Fibroblast of lung (primary cell): ENCODE measurements at places on chromosomes 13 and 19. TPM values are rescaled to one million over a fixed set of nuclear protein-coding genes. Genes with fewer than 3 reads are reported as not detected.

GRCh38 chr13:51269039-51269438, 46.8 kb downstream of the FAM124A start:
- peak; percentile 38 for DNase-seq

ZNF541 gene
- 0.17 TPM in 1 of 2 replicates, not detected in the other for total RNA-seq

DNA sequence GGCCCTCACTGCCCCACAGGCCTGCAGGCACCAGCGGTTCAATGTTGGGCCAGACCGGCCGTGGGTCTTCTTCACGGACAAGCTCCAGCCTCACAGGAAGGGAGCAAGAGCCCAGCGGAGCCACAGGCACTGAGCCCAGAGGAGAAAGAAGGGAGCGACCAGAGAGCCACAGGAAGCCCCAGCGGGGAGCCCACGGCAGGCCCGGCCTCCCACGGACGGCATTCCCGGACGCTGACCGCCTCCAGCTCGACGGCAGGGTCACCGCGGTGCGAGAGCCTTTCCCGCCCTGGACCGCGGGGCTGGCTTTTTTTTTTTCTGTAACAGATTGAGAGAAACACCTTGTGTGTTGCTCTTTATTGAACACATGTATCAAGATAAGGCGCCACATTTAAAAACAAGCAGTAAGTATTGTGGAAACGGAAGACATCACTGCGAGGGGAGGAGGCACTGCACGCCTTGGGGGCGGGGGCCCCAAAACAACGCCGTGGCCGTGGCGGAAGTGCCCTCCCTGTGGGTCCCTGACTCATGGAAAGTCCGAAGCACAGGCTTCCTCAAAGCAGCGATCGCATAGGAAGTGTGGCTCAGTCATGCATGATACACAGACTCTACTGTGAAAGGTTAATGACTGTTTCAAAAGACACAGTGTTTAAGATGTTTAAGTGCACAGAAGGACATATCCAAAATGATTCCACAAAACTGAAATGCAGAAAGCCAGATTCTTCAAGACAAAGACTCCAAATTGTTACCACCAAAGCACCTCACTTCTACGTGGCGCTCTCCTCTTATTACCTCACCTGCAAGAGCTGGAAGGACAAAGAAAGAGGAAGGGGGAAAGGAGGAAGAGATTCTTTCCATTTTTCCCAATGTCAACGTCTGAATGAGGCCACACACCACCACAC, 3.5 kb downstream of the RASA3 start:
- peak; percentile 85 for DNase-seq

TEKTIP1 gene
- not detected in 2 replicates for total RNA-seq

DNA sequence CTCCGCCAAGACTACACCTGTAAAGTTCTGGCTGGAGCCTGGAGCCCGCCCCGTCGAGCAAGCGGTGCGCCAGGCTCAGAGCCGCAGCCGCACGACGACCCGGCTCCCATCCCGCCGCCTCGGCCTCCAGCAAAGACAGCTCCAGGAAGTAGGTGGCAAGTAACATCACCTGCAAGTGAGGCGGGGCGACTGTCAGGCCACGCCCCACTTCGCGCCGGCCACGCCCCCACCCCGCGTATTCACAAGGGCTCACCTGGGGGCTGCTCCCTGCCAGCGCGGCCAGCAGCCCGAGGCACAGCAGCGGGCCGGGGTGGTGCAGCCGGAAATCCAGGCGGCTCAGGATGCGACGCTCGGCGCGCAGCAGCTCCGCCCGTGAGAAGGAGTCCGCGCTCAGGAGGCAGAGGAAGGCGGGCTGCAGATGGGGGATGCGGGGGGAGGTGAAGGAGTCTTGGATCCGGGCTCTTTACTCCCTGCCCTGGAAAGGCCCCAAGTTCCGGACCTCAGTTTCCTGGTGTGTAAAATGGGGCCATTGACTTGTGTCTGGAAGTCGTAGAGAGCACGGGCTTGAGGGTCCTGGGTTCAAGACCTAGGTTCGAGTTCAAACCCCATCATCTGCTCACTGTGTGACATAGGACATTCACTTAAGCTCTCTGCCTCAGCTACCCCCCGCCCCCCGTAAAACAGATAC, 3.2 kb downstream of the CCNP start:
- no peak for DNase-seq

- DNase-seq, result peak; percentile 11
Observed at GRCh38 chr19:36030264-36031148, 2.2 kb downstream of the CLIP3 start.

PSPC1 gene
- 52.8 and 56.2 TPM in 2 replicates for total RNA-seq

DNA sequence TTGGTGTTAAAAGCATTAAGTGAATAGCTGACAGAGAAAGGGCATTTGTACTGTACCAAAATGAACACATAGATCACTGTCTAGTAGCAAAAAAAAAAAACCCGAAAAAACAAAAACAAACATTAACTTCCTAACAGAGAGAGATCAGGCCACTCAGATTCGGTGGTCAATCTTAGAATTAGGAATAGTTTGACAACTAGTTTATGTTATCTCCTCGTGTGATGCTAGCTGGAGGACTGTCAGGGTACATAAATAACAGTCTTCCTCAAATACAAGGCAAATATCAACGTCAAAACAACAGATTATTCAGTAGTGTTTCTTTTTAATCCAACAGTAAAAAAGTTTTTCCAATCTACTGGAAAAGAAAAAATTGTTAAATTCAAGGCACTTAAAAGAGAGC, 1.7 kb downstream of the ZMYM5 start:
- no peak for DNase-seq

DNA sequence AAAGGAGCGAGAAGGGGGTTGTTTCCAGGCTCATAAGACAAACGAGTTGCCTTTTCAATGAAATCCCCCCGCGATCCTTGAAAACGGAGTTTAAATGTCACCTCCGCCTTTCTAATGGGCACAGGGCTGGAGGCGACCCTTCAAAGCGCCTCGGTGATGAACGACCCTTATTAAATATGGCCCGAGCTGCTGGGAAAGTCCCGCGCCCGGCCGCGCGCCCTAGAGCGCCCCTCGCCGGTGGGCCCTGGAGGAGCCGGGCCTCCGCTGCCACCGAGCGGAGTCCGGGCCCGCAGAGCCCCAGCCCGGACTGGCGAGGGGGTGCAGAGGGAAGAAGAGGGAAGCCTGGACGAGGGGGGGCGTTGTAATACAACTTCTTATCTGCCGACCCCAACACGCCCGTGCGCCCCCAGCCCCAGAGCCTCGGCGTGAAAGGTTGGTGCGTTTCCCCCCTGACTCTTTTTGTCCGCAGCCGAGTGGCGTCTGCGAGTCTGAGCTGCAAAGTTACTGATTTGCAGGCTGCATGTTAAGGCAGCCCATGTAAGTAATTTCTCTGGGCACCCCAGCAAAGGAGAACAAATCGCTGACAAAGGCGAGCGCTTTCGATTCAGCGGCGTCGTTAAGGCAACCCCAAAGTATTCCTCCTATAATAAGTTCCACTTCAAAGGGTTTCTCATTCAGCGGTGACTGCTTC, 11.9 kb downstream of the ZIC5 start:
- no peak for DNase-seq

RASGRP4 gene
- total RNA-seq, result not detected in 2 replicates

DNA sequence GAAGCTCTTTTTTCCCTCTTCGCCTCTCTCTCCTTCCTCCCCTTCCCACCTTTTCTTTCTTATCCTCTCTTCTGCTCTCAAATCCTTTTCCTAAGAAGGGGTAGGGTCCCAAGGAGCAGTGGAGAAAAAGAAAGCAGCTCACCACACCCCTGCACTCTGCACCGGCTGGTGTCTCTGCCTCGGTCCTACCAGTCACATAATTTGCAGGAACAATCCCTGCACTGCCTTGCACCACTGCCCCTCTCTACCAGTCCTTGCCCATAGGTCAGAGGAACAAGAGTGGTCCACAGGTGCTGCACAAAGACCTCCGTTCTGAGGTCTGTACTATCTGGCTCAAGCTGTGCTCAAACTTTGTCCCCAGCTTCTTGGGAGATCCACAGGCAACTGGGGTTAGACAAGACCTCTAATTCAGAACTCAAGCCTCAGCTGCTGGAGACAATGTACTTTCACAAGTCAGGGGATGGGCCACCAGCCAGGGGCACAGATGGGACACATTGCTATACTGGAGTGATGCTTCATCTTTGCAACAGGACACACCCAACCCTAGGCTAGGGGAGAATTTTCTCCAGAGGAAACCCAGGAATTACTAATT, 125.4 kb upstream of the ZNF507 start:
- DNase-seq, result no peak

ADM5 gene
- total RNA-seq, result 0.26 and 0.33 TPM in 2 replicates

DNA sequence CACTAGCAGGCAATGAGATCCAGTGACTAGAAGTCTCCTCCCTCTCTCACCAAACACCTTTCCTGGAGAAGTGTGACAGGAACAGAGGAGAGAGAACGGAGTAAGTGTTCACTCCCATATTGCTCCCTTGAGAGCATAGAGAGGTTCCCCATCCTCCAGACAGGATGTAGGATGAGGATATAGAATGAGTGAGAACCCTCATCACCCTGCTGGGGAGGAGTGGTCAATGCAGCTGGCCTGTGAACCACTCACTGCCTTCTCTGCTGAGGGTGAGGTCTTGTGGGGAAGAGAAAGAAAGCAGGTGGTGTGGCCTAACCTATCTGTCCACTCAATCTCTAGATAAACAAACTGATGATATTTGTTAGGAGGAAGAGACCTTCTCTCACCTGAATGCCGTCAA, 386.6 kb downstream of the PCDH20 start:
- DNase-seq, result no peak

KCNRG gene
- 7.4 and 7.7 TPM in 2 replicates for total RNA-seq

AMH gene
- total RNA-seq, result 0.26 and 0.33 TPM in 2 replicates

PLIN5 gene
- total RNA-seq, result not detected in 2 replicates

- peak; percentile 69 for DNase-seq
Observed at GRCh38 chr13:66574606-66575005, 655.5 kb downstream of the PCDH9 start.

GRCh38 chr19:13840305-13841085, 36.4 kb upstream of the NANOS3 start:
- no peak for DNase-seq

MAB21L1 gene
- total RNA-seq, result 0.77 and 2.0 TPM in 2 replicates

DNA sequence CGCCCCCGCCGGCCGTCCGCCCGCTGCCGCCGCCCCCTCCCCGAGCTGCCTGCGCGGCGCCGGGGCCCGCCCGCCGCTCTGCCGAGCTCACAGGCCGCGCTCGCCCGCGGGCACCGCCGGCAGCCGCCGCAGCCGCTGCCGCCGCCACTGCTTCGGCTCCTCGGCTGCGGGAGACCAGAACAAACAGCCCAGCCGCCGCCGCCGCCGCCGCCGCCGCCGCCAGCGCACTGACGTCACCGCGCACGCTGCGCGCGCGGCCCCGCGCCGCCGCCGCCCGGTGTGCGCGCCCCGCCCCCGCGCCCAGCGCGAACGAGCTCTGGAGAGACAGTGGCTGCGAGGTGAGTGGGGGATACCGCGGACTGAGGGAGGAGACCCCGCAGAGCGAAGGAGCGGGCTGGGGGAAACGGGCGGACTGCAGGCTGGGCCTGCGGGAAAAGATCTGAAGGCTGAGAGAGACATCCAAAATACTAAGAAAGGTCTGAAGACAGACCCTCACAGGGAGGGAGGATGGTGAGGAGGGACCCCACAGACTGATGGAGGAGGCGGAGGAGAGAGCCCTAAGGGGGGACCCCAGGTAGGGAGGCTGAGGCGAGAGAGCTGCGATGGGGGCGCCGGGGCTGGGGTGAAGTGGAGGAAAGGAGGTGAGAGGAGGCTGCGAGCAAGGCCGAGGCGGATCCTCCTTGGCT, at the start of gene BRD4:
TSS of gene BRD4 (minus strand) at position 229 of the 686 bp plus-strand sequence. CDS start 59,440 bp downstream, outside the sequence.
- DNase-seq, result peak; percentile 41

DNA sequence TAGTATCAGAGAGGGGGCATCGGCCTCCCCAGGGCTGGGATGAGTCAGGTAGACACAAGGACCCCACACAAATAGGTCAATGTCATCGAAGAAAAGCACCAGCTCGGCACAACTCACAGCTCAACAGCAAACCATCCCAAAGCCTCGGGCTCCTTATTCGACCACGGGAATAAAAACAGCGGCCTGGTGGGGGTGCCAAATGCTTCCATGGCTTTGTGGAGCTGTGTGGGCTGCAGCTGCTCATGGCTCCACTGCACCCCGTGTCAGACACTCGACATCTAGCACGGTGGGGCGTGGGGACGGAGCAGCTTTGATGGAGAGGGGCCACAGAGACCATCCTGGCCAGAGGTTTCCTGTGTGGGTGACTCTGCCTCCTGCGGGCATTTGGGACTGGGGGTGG, 212.5 kb upstream of the SOX1 start:
- no peak for DNase-seq

DNA sequence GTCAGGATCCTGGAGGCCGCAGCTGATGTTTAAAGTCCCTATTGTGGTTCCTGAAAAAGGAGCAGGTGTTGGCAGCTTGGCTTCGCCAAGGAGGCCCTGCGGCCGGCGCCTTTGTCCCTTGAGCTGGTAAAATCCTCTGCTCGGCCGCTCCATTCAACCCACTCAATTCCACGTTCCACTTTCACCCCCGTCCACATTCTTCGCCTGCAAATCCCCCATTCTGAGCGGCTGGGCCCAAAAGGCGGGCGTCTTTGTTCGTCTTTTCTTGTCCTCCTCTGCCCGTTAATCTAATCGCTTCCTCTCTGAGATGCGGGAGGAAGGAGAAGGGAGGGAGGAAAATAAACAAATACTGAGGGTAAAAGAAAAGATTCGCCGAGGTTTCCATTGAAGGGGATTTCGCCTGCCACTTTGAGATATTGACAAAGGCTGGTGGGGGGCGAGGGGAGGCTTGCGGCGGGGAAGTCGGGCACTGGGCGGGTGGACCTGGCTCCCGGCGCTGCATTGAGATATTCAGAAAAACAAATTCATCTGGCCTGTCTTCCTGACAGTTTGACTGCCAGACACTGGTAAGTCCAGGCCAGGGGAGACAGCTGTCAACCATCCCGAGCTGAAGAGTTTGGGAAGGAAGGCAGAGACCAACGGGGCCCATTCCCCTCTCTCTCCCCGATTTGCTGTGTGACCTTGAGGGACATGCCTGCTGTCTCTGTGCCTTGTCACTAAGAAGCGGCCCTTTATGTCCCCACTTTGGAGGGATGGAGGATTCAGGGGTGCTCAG, 37.6 kb downstream of the ZNRF4 start:
- DNase-seq, result no peak

DNA sequence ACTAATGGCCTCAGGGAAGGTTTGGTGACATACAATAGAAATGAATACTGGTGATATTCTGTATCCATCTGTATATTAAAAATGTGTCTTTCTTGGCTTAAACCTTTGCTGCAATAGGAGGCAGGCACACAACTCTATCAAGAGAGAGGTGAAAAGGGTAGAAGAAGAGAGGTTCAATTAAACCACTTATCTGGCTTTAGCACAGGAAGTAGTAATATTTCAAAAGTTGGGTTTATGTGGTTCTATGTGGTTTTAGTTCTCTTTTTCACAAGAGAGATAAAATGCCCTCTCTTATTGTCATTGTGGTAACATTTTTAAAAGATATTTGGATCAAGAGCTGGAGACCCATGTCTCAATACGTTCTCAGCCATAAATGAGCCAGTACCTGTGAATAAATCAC, 146.2 kb upstream of the FNDC3A start:
- no peak for DNase-seq

GRCh38 chr19:3433313-3433712, 47.0 kb downstream of the SMIM24 start:
- no peak for DNase-seq

ZNF584 gene
- total RNA-seq, result 16.9 and 18.8 TPM in 2 replicates

GRIK5 gene
- 0.77 and 3.5 TPM in 2 replicates for total RNA-seq

PIK3R2 gene
- 10.1 and 11.3 TPM in 2 replicates for total RNA-seq

ZNF575 gene
- 0.26 and 0.33 TPM in 2 replicates for total RNA-seq

GRCh38 chr13:39559847-39560246, 43.1 kb downstream of the LHFPL6 start:
- no peak for DNase-seq

GRCh38 chr19:30338878-30339623, 33.1 kb upstream of the ZNF536 start:
- DNase-seq, result no peak
